Activated T-helper 1 cell treated with anti-CD3 and anti-CD28 coated beads, Interleukin-2, amount 50 U/mL, for 16 hours (primary cell): ENCODE measurements at places on chromosomes 1 and 21.

GRCh38 chr1:28506907-28507246, 1.0 kb downstream of the RCC1 start:
- no peak for DNase-seq

- DNase-seq, result no peak
Measured at GRCh38 chr1:64934878-64935275, 31.5 kb downstream of the JAK1 start.

DNA sequence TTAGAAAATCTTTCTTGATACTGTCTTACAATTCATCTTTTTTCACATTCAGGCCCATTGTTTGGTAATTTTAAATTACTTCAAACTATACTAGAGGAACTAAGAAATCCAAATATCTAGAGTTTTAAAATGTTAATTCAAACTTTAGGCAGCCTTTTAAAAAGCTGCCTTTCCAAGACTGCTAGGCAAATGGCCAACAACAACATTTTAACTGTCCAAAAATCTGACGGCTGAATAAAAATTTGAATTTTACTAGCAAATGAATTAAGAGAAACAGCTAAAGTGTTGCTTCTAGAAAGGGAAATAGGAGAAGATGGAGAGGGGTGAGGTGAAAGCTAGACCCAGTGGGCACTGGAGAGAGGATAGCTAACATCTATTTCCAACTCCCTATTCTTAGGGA, 17.2 kb downstream of the DPYD start:
- no peak for DNase-seq

GRCh38 chr1:162171111-162171510, 101.6 kb downstream of the NOS1AP start:
- DNase-seq, result no peak

DNA sequence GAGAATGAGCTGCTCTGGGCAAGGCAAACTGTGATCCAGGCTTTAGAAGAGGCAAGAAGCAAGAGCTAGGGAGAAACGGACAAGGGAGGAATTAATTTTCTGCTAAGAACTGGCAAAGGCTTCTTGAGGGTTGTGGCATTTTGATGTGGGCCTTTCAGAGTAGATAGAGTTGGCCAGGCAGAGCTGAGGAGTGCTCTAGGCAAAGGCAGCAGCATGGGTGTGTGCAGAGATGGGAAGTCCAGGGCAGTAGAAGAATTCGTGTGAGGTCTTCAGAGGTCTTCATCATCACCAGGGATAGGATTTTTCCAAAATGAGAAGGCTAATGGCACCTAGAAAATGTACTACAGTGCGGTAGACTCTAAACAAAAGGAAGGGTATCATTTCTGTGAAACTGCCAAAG, 237.8 kb downstream of the LTN1 start:
- DNase-seq, result no peak

- DNase-seq, result no peak
Measured at GRCh38 chr1:201153474-201154388, 543 bp downstream of the TMEM9 start.

GRCh38 chr1:30133414-30134055, 589.9 kb downstream of the MATN1 start:
- DNase-seq, result no peak

GRCh38 chr1:210132582-210132981, 100.0 kb upstream of the SERTAD4 start:
- no peak for DNase-seq

- DNase-seq, result no peak
Measured at GRCh38 chr21:35724156-35724555, 336.2 kb downstream of the SETD4 start.

DNA sequence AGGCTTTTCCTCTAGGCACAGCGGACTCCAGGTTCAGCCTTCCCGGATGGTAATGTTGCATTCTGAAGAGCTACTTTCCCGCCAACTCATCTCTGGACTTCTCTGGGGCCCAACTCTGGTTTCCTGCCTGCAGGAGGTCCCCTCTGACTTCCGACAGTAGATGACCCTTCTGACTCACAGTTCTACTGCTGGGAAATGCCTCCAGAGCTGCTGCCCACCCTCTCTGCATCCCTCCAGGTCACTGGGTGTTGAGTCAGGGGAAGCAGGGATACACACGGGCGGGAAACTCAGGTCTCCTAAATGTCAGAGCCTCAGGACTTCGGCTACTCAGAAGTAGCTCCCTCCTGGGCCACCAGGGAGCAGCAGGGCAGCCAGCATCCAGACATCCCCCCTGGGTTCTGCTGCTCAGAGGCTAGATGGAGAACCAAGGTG, 2.1 kb upstream of the KIF21B start:
- no peak for DNase-seq
